Activated CD4-positive, alpha-beta T cell treated with anti-CD3 and anti-CD28 coated beads, Interleukin-2, amount 50 U/mL, for 48 hours (primary cell): ENCODE measurements at places on chromosomes 4 and X.

GRCh38 chr4:148926276-148927260 lies 484.4 kb upstream of the NR3C2 start:
- DNase-seq = no peak

DNA sequence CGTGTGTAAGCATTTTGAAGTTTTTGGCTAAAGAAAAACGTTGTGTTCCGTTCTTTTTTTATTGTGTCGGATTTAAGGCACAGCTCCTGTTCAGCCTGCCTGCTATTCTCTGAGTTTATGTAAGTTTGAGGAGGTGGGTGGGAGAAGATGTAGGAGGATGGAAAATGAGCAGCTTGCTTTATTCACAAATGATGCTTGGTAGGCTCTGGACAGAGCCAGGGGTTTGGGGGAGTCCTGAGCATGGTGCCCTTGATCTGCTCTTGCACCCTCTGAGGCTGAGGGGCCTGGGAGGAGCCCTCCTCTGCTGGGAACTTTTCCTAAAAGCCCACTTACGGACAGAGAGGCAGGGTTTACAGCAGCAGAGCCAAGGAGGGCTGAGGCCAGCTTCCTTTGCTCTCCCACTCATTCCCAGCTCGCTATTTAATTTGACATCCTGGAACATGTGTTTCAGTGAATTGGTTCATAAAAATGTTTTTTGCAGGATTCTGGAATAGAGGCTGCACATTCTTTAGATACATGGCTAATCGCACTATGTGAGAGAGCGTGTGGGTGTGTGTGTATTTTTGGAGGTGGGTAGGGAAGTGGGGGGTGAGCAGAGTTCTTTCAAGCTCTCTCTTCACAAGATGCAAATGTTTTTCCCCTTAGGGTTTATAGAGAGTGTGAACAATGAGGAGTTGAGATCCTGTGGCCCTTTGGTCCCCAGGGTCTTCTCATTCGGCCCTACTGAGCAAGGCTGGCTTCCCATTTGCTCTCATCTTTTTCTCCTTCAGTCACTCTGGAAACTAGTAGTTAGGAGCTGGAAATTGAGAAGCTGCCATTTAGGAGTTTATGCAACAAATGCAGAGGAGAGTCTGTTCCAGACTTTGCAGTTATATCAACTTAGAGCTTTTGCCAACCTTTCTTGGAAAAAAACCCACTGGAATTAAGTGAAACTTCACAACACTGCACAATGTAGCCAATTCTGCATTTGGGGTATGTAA lies 32.1 kb downstream of the TMEM131L start:
- DNase-seq = no peak

DNA sequence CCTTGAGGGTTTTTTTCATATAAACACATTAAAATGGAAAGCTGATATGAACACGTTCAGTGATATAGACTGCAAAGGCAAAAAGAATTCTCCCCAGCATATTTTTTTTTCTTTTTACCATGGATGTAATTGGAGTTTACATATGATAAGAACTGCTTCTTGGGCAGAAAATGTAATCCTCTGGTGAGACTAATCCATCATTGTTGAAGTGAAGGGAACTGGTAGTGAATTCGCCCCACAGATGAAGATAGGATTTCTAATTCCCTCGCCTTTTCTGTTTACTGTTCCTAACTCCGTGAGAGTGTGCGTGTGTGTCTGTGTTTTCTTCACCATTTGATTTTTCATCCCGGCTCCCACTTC lies 88.9 kb downstream of the GPR143 start:
- no peak for DNase-seq

- DNase-seq = no peak
These were observed 5.5 kb upstream of the NR3C2 start for GRCh38 chr4:148447681-148448080.

- DNase-seq = no peak
These were observed 141.5 kb downstream of the GLRA2 start for GRCh38 chrX:14670819-14671218.

DNA sequence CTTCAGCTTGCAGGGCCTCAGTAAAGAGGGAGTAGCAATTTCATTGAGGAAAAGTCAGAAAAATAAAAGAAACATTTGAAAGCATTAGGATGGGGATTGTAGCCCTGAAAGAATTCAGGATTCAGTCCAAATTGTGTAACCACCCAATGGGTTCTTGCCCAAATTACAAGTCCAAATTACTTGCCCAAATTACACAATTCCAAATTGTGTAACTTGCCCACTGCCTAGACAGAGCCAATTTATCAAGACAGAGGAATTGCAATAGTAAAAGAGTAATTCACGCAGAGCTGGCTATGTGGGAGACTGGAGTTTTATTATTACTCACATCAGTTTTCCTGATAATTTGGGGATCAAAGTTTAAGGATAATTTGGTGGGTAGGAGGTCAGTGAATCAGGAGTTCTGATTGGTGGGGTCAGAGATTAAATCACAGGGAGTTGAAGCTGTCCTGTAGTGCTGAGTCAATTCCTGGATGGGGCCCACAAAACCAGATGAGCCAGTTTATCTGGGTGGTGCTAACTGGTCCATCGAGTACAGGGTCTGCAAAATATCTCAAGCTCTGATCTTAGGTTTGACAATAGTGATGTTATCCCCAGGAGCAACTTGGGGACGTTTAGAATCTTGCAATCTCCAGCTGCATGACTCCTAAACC lies 18.1 kb upstream of the PAGE5 start:
- no peak for DNase-seq

DNA sequence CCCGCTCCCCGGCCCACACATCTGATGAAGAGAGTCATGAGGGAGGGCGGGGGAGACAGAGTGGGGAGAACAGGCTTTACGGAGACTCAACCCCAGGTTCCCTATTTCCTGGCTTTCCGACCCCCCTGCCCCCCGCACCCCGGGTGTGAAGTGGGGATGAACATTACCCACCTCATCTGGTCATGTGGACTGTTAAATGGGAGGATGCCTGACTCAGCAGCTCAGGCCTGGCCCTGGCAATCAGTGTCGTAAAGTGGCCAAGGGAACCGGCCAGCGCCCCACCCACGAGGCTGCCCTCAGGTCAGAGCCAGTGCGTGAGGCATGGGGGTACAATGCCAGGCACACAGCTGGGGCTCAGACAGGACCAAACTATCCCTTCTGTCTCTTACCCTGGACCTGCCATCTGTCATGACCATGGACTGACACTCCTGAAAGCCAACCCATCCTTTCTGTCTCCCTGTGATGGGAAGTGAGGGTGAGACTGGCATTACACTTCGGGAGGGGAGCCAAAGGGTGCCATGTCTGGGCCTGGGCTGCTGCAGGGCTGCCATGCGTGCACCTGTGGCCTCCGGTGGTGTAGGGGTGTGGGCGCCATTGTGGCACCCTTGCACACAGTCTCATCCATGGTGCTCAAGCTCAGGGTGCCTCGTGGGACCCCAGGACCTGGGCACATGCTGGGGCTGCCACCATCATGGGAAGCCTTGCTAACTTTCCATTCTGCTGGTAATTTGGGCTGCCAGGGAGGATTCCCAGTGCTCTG lies 106.1 kb upstream of the PSAPL1 start:
- DNase-seq = no peak

DNA sequence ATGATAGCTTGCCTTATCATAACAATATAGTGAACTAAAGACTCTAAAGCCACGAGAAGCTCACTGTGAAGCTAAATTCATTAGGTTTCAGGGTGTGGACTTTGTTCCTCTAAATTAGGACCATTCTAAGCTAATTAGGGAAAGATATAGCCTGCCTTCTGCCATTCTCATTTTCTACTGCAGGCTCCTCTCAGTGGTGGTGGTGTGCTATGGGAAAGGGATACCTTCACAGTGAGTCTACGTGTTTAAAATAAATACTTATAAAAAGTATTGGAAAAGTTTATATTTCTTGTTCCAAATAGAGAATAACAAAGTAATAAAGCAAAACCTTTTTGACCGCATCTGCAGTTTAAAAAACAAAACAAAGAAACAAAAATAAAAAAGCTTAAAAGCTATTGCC lies 327.7 kb downstream of the PAPSS1 start:
- DNase-seq = no peak

GRCh38 chrX:11759172-11759460 lies 1.1 kb downstream of the MSL3 start:
- DNase-seq = no peak

DNA sequence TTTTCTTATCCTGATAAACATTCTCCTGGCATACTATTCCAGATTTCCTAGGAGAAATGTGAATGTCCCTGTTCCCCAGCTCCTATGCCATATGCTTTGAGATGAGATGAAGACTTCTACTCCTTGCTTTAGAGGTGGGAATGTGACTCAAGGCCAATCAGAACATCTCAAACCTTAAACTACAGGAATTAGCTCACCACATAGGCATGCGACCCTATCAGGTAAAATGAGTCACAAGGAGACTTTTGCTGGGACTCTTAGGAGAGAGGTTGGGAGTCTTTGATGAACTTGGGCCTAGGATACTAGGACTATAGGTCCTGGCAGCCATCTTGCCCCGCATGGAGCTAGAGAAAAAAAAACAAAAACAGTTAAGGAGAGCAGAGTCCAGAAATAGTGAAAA lies 5.8 kb upstream of the USO1 start:
- no peak for DNase-seq

GRCh38 chr4:105652286-105652888 lies 56.1 kb downstream of the INTS12 start:
- no peak for DNase-seq

DNA sequence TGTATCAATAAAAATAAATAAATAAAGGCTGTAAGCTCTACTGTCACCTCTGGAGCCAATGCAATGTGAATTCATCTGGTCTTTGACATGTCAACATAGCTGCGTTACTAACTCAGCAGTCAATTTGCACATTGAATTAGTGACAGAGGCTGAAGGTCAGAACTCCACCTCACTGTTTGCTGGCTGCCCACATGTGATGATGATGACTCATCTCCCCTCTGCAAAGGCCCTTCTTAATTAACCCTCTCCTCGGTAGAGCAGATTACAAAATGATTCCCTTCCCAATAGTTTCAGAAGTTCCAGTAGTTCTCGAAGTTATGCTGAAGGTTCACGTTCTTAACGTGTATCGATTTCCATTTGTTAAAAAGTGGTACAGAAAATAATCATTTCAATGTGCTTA lies 1626.0 kb upstream of the TENM3 start:
- no peak for DNase-seq

DNA sequence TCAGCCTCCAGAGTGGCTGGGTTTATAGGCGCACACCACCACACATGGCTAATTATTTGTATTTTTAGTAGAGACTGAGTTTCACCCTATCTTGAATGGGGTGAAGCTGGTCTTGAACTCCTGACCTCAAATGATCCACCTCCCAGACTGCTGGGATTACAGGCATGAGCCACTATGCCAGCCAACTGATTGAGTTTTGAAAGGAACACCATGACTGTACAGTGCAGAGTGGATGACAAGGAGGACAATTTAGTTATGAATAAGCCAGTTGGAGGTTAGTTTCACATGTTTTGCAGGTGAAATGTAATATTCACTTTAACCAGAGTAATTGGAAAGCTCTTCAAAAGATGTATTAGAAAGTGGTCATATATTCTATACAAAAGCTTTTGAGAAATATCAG lies 60.8 kb downstream of the PCDH18 start:
- DNase-seq = no peak

- DNase-seq = no peak
These were observed 210.7 kb downstream of the PRR32 start for GRCh38 chrX:127030016-127030748.

DNA sequence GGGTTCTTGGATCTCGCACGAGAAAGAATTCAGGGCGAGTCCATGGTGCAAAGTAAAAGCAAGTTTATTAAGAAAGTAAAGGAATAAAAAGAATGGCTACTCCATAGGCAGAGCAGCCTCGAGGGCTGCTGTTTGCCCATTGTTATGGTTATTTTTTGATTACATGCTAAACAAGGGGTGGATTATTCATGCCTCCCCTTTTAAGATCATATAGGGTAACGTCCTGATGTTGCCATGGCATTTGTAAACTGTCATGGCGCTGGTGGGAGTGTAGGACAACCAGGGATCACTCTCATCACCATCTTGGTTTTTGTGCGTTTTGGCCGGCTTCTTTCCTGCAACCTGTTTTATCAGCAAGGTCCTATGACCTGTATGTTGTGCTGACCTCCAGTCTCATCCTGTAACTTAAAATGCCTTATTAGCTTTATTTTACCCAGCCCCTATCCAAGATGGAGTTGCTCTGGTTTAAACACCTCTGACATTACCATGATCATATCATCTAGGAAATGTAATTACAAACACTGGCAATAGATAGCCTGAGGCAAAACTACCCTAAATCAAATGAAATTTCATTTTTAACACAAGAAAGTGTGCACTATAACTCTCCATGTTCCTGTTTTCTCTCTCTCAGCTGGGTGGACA lies 94.3 kb upstream of the ATXN3L start:
- DNase-seq = no peak

DNA sequence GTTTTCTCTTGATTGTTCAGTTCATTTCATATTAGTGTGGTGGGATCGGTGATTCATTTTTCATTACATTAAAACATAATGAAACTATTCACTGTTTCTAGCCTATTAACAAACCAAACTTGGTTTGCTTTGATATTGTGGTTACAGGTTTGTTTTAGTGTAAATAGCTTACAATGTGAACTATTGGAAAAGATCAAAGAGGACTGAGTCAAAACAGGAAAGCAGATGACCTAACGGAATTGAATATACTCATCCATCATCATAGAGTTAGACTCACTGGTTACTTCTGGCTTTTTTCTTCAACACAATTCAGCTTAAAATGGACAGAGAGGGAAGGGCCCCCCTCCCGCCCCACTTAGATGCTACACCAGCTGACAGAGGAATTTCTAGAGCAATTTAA lies 616.2 kb upstream of the AADAT start:
- no peak for DNase-seq

GRCh38 chr4:181119186-181119585 lies 1124.0 kb upstream of the TENM3 start:
- no peak for DNase-seq

DNA sequence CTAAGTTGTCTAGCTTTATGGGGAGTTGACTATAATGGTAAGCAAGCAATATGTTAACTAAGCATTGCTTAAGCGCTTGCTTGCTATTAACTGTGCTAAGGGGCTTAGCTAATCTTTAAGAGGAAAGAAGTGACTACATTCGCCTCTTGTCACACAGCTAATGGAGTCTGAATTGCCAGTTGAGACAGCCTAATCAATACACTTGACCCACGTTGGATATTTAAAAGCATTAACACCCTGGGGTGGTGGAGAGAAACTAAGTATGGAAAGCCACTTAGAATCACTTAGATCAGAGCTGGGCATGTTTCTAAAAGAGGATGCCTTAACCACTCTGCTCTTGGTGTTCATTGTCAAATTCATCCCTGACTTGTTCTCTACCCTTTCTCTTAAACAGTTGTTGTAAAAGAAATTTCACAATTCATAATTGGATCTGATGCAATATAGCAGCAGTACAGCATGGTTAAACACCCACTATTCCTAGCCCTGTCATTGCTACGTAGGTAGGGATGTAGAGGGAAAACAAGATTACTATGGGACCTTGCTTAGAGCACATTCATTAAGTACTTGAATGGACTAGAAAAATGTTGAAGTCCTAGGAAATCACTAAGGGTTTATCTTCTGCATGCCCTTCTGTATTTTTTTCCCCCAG lies 3.5 kb downstream of the ZAR1 start:
- no peak for DNase-seq

GRCh38 chrX:134513091-134513490 lies 53.1 kb downstream of the HPRT1 start:
- DNase-seq = no peak

GRCh38 chr4:42654631-42655268 lies 2.2 kb downstream of the ATP8A1 start:
- DNase-seq = no peak
